ENCODE measurements at places on chromosomes 11 and 22.

- DNase-seq = no peak
Measured at GRCh38 chr11:104118105-104118744, 45.7 kb downstream of the PDGFD start.

DNA sequence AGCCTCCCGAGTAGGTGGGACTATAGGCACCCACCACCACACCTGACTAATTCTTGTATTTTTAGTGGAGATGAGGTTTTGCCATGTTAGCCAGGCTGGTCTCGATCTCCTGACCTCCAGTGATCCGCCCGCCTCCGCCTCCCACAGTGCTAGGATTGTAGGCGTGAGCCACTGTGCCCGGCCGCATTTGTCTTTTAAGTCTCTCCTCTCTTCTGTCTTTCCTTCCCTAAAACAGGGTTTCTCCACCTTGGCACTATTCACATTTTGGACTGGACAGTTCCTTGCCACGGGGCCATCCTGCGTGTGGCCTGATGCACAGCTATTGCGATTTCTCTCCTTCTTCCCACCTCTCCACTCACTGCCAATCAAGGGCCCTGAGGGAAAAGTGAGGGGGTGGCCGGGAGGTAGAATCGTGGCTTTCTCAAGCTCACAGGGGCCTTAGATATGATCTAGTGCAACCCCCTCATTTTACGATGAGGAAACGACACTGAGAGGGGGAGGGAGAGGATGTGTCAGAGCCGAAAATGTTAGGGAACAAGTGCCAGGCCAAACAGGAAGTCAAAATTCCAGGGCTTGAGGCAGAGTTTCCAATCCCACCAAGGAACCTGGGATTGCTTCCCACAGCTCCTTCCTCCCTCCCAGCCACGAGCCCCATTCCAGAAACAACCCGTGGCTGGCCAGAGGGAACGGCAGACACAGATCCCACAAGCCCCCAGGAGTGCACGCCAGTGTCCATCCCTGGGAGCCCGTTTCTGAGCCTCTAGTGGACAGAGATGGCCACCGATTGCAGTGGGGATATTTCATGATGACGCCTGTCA lies 21.2 kb downstream of the SCGB1A1 start:
- DNase-seq = no peak

DNA sequence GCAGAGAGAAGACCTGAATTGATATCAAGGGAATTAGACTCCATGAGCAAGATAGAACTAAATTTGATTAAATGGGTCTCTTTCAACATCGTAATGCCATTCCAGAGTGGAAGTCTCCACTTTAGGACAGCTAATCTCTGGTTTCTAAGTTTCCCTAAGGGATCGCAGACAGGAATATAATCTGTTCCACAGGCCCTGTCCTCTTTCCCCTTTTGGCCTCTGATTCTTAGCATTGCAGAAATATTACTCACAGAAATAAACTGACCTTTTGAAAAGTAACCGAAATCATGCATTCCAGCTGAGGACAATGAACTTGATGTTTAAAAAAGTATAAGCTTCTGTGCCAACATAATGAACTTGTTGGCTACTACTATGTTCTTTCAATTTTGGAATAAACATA lies 227.8 kb downstream of the ETS1 start:
- no peak for DNase-seq

GRCh38 chr11:105130189-105130813 lies 9.3 kb downstream of the CARD18 start:
- no peak for DNase-seq

DNA sequence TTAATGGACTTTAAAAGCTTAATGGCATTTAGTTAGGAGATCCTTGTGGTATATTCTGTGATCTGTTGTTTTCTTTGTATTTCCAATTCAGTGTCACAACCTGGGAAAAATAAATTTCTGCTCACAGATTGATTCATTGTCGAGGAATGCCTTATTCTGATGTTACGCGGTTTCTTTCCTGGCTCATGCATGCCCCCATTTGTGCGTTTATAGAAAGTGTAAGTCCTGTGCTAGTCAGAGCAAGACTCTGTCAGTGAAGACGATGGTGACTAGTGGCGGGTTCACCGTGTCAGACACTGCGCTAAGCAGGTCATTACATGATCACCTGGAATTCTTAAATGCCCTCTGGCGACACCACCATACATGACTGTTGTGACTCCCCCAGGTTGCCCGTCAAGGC lies 169.4 kb downstream of the TBC1D22A start:
- no peak for DNase-seq

Measured in stimulated activated CD4-positive, alpha-beta T cell treated with anti-CD3 and anti-CD28 coated beads, Interleukin-1b, Interleukin-23, amount 100 ng/mL, for 1 hour (primary cell).